Activated CD8-positive, alpha-beta T cell treated with anti-CD3 and anti-CD28 coated beads for 36 hours (primary cell): ENCODE measurements at places on chromosomes 11 and 22. TPM values are rescaled to one million over a fixed set of nuclear protein-coding genes. Genes with fewer than 3 reads are reported as not detected.

The YAP1 gene
- total RNA-seq = not detected

The ENTHD1 gene
- 0.34 TPM for total RNA-seq

The GDPD4 gene
- total RNA-seq = not detected

The GLB1L2 gene
- total RNA-seq = 4.7 TPM

The CSNK2A3 gene
- 4.2 TPM for total RNA-seq

The SHISAL1 gene
- not detected for total RNA-seq

The MRGPRX3 gene
- total RNA-seq = not detected

The PIWIL4 gene
- total RNA-seq = 0.36 TPM

The TYR gene
- total RNA-seq = not detected

The TRIM51 gene
- not detected for total RNA-seq

The C11orf52 gene
- total RNA-seq = not detected

The BRD1 gene
- total RNA-seq = 29.0 TPM

The MUC6 gene
- total RNA-seq = not detected

The SCUBE1 gene
- total RNA-seq = 0.07 TPM

The ALDH3B1 gene
- total RNA-seq = 0.09 TPM

The EFCAB6 gene
- total RNA-seq = 0.29 TPM

The MAPK1 gene
- total RNA-seq = 87.1 TPM

The RASD2 gene
- total RNA-seq = not detected

The PPME1 gene
- 63.7 TPM for total RNA-seq

The OR2AG2 gene
- 0.29 TPM for total RNA-seq

The DDX17 gene
- 334 TPM for total RNA-seq

The EIF3L gene
- 687 TPM for total RNA-seq

The SCGB1A1 gene
- total RNA-seq = not detected

The KRTAP5-2 gene
- not detected for total RNA-seq

The MB gene
- total RNA-seq = not detected

The OR8D1 gene
- not detected for total RNA-seq

The BTG4 gene
- 0.98 TPM for total RNA-seq

The TRIM49 gene
- not detected for total RNA-seq

The CLP1 gene
- total RNA-seq = 16.2 TPM

The SLCO2B1 gene
- total RNA-seq = not detected

The DRICH1 gene
- 0.23 TPM for total RNA-seq

The OR52N4 gene
- 1.1 TPM for total RNA-seq

The NXPE2 gene
- total RNA-seq = not detected
